ENCODE measurements at places on chromosomes 3 and 15. TPM values are rescaled to one million over a fixed set of nuclear protein-coding genes. Genes with fewer than 3 reads are reported as not detected.

The NEK10 gene
- total RNA-seq = not detected

The CLRN1 gene
- total RNA-seq = not detected

The ITGB5 gene
- 156 TPM for total RNA-seq

The LRRIQ4 gene
- total RNA-seq = not detected

The LRRC31 gene
- not detected for total RNA-seq

The CHRNA7 gene
- total RNA-seq = 10.1 TPM

The GATA2 gene
- total RNA-seq = 50.6 TPM

The XYLB gene
- total RNA-seq = 3.4 TPM

The CCNB2 gene
- 5.9 TPM for total RNA-seq

The LIPC gene
- not detected for total RNA-seq

The GRIP2 gene
- total RNA-seq = 0.98 TPM

GRCh38 chr15:23866832-23867231 is 179.7 kb upstream of the NDN start:
- no peaks in the 10 kb centered on the region for H3K27me3 ChIP-seq
- H3K4me3 ChIP-seq = no peak overlapping the region
- DNase-seq = no peak
- H3K4me1 ChIP-seq = no peaks in the 10 kb centered on the region
- no peak overlapping the region for H3K27ac ChIP-seq
- no peaks in the 10 kb centered on the region for H3K36me3 ChIP-seq

GRCh38 chr3:38545550-38545949 is 49.4 kb downstream of the EXOG start:
- H3K27me3 ChIP-seq = no peaks in the 10 kb centered on the region
- H3K4me1 ChIP-seq = peaks cover 8% of the 10 kb centered on the region
- H3K4me3 ChIP-seq = no peak overlapping the region
- H3K27ac ChIP-seq = no peak overlapping the region
- DNase-seq = no peak

DNA sequence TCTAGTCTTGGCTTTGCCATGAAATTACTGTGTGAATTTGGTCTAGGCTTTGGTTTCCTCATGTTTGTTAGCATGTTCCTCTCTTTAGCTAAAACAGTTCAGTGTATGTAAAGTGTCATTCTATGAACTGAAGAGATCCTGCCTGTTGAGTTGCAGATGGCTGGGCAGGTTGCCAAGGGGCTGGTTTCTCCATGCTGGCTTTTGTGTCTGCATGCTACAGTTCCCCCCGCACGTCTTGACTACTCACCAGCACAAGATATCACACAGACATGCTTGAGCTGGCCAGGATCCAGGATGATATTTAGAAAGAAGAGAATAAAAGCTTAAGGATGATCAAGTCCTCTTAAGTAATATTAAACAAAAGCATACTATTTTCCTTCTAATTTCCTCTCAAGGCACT is 90.2 kb downstream of the CERS3 start:
- no peaks in the 10 kb centered on the region for H3K36me3 ChIP-seq
- H3K27ac ChIP-seq = no peak overlapping the region
- peaks cover 16% of the 10 kb centered on the region for H3K4me1 ChIP-seq
- no peaks in the 10 kb centered on the region for H3K27me3 ChIP-seq

DNA sequence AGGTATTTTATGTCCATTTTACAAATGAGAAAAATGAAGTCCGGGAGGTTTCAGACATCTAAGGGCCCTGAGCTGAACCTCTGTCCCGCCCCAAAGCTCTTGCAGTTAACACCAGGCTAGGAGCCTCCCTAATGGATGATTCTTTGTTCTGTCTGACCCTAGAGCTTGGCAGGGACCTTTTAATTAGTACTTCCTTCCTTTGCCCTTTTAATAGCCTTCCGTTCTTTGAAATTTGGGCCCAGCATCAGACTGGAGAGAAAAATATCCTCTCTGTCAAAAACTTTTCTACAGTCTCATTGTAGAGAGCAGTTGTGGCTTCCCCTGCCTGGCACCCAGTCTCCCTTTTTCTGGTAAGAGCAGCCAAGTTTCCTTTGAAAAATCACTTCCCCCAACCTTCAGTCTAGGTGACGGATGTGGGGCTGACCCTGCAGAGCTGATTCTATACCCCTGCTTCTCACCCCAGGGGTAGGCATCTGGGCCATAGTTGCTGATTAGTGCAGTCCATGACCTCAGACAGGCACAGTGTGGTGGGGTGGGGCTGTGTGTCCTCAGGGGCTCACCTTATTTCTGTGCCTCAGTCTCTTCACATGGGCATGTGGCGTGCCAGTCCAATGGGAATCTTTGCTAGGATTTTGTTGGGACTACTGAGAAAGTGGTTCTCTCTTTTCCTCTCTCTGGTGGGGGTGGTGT is 220.4 kb downstream of the ADAMTS9 start:
- no peak overlapping the region for H3K27ac ChIP-seq
- no peak overlapping the region for H3K4me3 ChIP-seq
- DNase-seq = no peak

GRCh38 chr3:12919205-12919604 is 77.8 kb upstream of the RPL32 start:
- no peak overlapping the region for H3K4me3 ChIP-seq
- DNase-seq = no peak
- no peak overlapping the region for H3K27ac ChIP-seq
- H3K27me3 ChIP-seq = no peaks in the 10 kb centered on the region

DNA sequence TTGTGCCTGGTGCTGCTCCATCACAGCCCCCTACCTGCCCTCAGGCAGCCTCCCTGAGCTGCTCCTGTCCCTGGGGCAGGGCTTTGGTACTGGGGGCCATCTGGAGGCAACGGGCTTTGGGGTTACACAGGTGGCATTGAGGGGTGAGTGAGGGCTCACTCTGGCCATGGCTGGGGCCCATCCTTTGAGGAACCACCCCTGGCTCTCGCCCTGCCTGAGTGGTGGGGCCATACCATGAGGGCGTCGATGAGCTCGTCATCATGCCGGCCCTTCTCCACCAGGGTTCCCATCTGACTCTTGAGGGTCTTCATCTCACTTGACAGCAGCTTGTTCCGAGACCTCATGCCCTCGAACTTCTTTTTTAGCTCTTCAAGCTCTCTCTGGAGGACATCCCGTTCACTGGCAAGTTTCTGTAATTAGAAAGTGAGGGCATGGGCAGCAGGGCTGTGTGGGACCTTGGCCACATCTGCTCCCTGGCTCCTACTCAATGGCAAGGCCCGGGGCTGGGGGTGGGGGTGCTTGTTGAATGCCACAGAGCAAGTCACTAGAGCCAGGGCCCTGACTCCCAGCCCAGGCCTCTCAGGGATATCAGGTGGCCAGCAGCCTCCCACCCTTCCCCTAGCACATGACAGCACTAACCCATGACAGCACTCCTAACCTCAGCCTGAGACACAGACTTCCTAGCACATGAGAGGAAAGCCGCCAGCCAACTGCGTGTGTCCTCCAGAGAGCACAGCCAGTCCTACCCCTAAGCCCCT is 33.5 kb downstream of the CCDC13 start:
- peak overlapping the region; percentile 48 for H3K27ac ChIP-seq
- H3K27me3 ChIP-seq = no peaks in the 10 kb centered on the region
- H3K4me3 ChIP-seq = no peak overlapping the region
- peak; percentile 85 for DNase-seq
- H3K36me3 ChIP-seq = no peaks in the 10 kb centered on the region

DNA sequence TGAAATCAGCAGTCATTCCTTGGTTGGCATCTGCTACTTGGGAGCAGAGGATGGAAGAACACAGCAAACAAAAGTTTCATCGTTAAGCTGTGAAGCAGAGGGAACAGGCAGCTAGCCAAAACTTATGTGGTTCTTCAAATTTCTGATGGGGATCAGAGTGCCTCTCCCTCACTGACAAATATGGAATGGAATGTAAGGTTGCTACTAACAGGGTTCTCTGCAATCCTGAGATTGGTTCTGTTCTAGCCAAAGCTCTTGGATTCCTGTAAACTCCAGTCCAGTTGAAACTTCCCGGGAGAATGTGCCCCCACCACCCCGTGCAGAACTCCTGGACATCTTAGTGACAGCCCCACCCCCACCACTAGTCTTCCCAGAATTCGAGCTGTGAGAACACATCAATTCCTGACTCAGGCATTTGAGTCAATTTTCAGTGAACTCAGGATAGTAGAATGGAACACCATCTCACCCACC is 55.9 kb upstream of the PHLDB2 start:
- H3K36me3 ChIP-seq = no peaks in the 10 kb centered on the region
- H3K27me3 ChIP-seq = no peaks in the 10 kb centered on the region
- peak overlapping the region; percentile 70 for H3K27ac ChIP-seq
- DNase-seq = no peak

DNA sequence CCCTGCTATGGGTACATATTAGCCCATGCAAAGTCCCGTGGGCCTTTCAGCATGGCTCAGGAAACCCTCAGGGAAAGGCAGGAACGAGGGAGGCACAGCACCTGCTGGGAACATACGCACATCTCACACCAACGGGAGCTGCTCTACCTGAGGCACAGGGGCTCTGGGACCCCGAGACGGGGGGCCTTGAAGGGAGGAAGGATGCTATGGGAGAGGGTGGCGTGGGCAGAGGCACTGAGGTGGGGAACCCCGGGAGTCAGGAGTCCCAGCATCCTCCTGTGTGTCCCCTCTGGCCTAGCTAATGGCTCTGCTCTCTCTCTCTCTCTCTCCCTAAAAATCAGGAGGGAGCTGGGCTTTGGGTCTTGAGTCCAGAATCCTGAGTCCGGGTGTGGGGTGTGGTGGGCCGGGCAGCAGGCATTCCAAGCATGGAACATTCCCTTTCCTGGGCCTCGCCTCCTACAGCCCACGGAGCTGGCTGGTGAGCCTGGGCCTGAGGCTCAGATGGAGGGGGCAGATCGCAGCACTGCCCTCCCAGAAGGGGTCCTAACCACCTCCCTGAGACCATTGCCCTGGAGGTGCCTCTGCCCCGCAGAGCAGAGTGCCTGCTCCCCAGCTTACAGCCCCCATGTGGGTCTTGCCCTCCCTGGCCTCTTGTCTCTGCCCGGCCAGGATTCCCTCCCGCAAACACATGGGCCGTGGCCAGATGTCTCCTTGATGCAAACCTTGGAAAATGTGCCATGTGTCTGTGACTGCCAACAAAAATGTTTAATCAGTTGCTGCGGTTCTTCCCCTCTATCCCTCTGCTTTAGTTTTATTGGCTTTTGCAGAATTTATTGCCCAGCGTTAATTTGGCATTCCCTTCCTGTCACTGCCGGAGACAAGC is 101.6 kb downstream of the TMEM266 start:
- H3K4me3 ChIP-seq = no peak overlapping the region
- no peak for DNase-seq
- H3K36me3 ChIP-seq = no peaks in the 10 kb centered on the region
- peaks cover 60% of the 10 kb centered on the region for H3K4me1 ChIP-seq
- peak overlapping the region; percentile 58 for H3K27ac ChIP-seq

- no peaks in the 10 kb centered on the region for H3K36me3 ChIP-seq
- H3K4me1 ChIP-seq = no peaks in the 10 kb centered on the region
- no peak overlapping the region for H3K27ac ChIP-seq
Measured at GRCh38 chr15:69114331-69114928, 46.0 kb upstream of the GLCE start.

DNA sequence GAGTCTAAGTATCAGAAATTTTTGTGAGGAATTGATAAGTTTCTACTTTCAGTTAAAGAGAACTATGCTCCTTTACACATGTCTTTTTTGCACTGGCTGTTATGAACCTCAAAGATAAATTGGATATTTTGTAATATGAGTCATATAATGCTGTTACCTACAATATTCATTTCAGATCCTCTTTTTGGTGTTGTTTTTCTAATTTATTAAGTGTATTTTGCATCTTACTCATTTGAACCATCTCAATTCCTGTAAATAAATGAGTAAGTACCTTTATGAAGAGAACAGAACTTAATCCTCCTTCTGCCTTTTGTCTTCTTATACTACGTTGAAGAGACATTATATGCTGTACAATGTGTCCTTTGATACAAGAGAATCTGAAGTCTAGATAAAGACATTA is 74.4 kb downstream of the ZIC1 start:
- H3K27ac ChIP-seq = no peak overlapping the region
- no peak for DNase-seq
- no peaks in the 10 kb centered on the region for H3K4me1 ChIP-seq

GRCh38 chr3:108124337-108125152 is 33.7 kb upstream of the CD47 start:
- no peak for DNase-seq
- H3K27me3 ChIP-seq = no peaks in the 10 kb centered on the region
- H3K4me3 ChIP-seq = no peak overlapping the region
- peaks cover 9% of the 10 kb centered on the region for H3K4me1 ChIP-seq
- H3K36me3 ChIP-seq = no peaks in the 10 kb centered on the region

GRCh38 chr3:60746043-60746638 is 505.1 kb downstream of the FHIT start:
- no peaks in the 10 kb centered on the region for H3K27me3 ChIP-seq
- no peak for DNase-seq
- H3K4me3 ChIP-seq = no peak overlapping the region
- H3K27ac ChIP-seq = no peak overlapping the region

GRCh38 chr15:77426871-77427270 is 6.2 kb downstream of the HMG20A start:
- DNase-seq = no peak
- no peak overlapping the region for H3K4me3 ChIP-seq
- no peak overlapping the region for H3K27ac ChIP-seq
- H3K27me3 ChIP-seq = no peaks in the 10 kb centered on the region

GRCh38 chr3:65575376-65575840 is 463.3 kb downstream of the MAGI1 start:
- no peak for DNase-seq
- H3K27me3 ChIP-seq = no peaks in the 10 kb centered on the region
- H3K4me3 ChIP-seq = no peak overlapping the region
- no peak overlapping the region for H3K27ac ChIP-seq
- no peaks in the 10 kb centered on the region for H3K4me1 ChIP-seq

DNA sequence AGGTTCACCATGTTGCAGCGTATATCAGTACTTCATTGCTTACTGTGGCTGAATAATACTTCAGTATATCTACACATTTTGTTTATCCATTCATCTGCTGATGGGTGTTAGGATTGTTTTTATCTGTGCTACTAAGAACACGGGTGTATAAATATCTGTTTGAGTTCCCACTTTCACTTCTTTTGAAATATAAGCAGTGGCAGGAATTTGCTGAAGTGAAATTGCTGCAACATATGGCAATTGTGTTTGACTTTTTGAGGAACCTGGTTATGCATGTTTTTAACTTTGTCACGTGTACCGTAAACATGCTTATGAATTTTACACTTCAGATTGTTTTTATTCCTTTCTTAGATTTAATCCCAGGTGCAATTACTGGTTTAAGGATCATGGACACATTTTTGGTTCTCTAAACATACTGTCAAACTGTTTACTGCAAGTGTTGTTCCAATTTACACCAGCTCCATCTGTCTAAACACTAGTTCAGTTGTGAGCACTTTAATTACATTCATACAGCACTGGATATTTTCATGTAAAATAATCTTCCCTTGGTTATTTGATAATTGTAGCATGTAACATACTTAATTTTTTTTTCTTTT is 23.1 kb downstream of the TRAK1 start:
- H3K4me3 ChIP-seq = no peak overlapping the region
- DNase-seq = no peak
- H3K27me3 ChIP-seq = no peaks in the 10 kb centered on the region
- no peaks in the 10 kb centered on the region for H3K36me3 ChIP-seq
- no peak overlapping the region for H3K27ac ChIP-seq
- peaks cover 28% of the 10 kb centered on the region for H3K4me1 ChIP-seq

- no peaks in the 10 kb centered on the region for H3K27me3 ChIP-seq
- no peaks in the 10 kb centered on the region for H3K36me3 ChIP-seq
- DNase-seq = no peak
- no peak overlapping the region for H3K4me3 ChIP-seq
Measured at GRCh38 chr3:183591881-183592521, 36.5 kb upstream of the KLHL6 start.

- DNase-seq = no peak
- H3K27ac ChIP-seq = no peak overlapping the region
- no peak overlapping the region for H3K4me3 ChIP-seq
- H3K27me3 ChIP-seq = no peaks in the 10 kb centered on the region
- H3K36me3 ChIP-seq = no peaks in the 10 kb centered on the region
Measured at GRCh38 chr3:123044981-123045763, 17.6 kb upstream of the SEMA5B start.

Data from vagina (tissue), 2 donors.